ENCODE measurements at places on chromosomes 3 and 15.

GRCh38 chr15:68798346-68799094 lies 22.2 kb downstream of the ANP32A start:
- DNase-seq = peak; percentile 50

GRCh38 chr15:85554852-85555521 lies 174.6 kb downstream of the AKAP13 start:
- peak; percentile 95 for DNase-seq

DNA sequence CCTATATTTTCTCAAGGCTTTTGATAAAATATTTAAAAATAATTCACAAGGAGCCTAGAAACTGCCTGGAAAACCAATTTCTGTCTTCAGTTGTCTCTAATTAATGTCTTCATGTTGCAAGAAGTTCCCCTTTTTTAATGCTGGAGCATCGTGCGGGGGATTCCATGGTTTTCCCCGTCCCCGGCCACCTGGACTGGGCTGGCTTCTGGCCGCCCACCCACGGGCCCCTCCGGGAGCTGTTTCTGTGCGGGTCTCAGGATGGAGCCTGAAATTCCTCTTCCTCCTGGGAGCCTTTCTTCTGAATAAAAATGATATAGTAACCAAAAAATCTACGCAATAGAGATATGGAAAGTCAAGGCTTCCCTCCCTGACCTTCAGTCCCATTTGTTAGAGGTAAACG lies 8.1 kb upstream of the LRRK1 start:
- DNase-seq = no peak

DNA sequence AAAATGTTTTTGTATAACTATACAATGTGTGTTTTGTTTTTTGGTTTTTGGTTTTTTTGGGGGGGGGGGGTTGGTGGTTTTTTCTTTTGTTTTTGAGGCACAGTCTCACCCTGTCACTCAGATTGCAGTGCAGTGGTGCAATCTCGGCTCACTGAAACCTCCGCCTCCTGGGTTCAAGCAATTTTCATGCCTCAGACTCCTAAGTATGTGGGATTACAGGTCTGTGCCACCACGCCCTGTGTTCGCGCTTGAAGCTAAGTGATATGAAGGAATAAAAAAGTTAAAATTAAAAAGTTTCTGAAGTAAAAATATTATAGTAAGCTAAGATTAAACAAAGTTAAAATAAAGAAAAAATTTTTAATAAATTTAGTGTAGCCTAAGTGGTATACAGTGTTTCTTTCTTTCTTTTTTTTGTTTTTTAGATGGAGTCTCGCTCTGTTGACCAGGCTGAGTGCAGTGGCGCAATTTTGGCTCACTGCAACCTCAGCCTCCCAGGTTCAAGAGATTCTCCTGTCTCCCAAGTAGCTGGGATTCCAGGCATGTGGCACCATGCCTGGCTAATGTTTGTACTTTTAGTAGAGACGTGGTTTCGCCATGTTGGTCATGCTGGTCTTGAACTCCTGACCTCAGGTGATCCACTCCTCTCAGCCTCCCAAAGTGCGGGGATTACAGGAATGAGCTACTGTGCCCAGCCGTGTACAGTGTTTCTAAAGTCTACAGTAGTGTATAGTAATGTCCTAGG lies 53.9 kb upstream of the TEX55 start:
- DNase-seq = no peak

DNA sequence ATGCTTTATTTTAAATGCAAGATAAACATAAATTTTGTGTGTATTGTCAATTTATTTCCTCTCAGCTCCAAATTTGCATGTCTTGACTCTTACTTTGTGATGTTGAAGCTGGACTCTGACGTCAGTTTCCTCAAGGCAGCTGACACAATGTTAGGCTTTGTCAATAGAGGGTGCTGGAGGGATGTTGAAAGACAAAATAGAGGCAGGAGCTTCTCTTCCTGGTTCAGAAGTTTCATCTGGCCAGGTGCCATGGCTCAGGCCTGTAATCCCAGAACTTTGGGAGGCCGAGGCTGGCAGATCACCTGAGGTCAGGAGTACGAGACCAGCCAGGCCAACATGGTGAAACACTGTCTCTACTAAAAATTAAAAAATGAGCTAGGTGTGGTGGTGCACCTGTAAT lies 408.6 kb downstream of the GBE1 start:
- DNase-seq = no peak

DNA sequence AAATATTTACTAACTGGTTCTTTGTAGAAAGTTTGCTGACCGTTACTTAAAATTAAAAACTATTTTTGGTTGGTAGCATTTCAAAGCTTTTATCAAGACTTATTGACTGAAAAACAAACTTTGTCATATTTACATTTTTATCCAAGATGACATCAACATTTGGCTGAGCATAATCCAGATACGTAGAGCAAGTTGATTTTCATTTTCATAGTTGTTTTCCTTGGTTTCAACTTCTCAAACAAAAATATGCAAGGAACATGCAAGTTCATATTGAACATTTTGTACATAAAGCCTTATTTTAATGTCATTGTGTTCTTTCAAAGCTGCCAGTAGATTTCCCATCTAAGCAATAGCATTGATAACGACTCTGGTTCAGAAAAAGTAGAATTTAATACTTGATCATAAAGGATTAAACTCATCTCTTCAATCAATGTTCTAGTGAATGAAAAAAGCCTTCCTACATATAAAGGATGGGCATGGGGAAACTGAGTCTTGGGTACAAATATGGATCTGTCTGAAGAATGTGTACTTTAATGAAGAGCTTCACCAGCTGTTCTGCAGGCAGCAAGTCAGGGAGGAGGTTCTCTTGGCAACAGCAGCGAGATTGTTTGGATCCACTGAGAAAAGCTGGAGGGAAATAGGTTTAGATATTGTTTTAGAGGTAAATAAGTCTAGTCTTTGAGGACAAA lies 5.6 kb downstream of the RAB8B start:
- DNase-seq = no peak

GRCh38 chr3:113186566-113186965 lies 24.8 kb upstream of the BOC start:
- no peak for DNase-seq

- no peak for DNase-seq
Measured at GRCh38 chr3:88403319-88403718, 253.6 kb downstream of the C3orf38 start.

All from MV-4-11 (cell line).